ENCODE measurements at places on chromosomes 11 and 22.

DNA sequence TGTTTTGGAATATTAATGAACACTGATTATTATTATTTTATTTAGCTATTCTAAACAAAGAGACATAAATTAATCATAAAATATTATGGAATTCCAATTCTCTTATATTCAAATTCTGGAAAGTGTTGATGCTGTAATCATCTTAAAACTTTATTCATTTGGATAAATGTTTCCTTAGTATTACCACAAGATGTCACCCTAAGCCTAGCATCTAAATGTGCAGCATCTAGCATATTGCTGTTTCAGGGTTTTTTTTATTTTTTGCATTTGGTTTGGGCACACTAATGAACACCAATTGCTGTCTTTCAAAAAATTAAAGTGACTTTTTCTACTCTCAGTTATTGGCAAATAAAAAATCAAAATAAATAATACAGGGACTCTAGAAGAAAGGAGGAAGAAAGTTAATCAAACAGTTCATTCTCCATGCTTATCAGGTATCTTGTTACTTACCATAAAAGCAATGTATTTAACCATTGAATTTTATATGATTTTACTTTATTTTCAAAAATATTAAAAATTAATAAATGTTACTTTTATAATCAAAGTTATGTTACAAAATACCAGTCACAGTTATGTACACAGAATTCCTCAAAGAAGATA lies 31.8 kb downstream of the DLG2 start:
- DNase-seq = no peak

GRCh38 chr11:127679816-127680545 lies 679.4 kb upstream of the KIRREL3 start:
- DNase-seq = no peak

GRCh38 chr22:45329530-45329936 lies 19.8 kb downstream of the FAM118A start:
- no peak for DNase-seq

DNA sequence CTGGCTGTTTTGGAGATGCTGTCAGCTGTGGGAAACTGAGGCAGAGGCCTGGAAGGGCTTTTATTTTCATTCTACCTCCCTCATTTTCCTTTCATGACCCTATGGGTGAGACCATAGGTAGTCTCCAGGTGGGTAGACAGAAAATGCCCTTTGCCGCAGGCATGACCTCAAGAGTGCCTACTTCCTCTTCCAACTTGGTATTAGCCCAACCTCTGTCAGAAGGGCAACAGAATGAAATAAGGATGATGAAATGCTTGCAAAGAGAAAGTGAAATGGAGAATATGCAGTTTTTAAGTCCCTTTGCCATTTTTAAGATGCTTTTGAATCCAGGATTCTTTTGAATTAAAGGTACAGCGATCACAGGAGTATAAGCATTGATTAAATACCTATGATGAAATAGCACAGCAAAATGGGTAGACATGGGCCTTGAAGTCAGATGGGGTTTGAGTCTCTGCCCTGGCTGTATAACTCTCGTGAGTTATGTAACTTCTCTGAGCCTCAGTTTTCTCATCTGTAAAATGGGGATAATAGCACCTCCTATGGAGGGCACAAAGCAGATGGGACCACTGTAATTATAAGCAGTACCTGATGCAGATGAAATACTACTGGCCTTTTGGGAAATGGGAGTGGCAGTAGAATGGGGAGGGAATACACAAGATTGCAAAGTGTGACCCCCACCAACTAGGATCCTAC lies 3.7 kb downstream of the ASPHD2 start:
- DNase-seq = no peak

DNA sequence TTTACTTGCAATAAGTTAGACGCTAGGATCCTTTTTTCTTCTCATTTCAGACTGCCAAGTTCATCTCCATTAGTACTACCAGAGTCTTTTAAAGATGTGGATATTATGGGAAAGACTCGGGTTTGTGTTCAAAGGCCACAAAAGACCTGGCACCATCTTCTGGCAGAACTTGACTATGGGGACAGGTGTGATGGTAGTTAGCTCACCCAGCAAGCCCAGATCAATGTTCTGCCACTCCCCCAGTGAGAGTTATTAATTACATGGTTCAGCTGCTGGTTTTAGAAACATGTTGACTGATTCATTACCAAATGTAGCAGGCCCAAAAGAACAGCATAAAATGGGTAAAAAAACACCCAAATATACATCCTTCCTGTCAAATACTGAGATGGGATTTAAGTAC lies 333.5 kb upstream of the PITPNB start:
- no peak for DNase-seq

GRCh38 chr11:36364551-36365325 lies 68.7 kb downstream of the PRR5L start:
- no peak for DNase-seq

GRCh38 chr11:22115470-22116029 lies 77.3 kb upstream of the ANO5 start:
- no peak for DNase-seq

GRCh38 chr11:97570636-97571035 lies 1180.8 kb downstream of the JRKL start:
- no peak for DNase-seq

DNA sequence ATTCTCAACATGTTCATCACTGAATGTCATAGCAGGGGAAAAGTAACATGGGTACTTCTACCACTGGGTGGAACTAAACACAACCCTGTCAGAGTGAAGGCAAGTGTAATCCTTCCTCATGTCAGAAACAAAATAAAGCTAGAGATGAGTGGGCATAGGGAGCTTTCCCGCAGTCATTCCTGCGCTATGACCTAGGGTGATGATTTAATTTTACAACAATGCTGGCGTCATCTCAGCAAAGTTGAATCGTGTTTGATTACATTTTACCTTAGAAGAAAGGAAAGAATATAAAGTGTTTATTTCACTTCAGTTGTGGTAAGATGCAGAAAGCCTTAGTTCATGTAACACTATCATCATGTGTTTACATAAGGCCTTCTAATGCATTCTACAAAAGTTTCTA lies 355.6 kb downstream of the METTL15 start:
- DNase-seq = no peak

DNA sequence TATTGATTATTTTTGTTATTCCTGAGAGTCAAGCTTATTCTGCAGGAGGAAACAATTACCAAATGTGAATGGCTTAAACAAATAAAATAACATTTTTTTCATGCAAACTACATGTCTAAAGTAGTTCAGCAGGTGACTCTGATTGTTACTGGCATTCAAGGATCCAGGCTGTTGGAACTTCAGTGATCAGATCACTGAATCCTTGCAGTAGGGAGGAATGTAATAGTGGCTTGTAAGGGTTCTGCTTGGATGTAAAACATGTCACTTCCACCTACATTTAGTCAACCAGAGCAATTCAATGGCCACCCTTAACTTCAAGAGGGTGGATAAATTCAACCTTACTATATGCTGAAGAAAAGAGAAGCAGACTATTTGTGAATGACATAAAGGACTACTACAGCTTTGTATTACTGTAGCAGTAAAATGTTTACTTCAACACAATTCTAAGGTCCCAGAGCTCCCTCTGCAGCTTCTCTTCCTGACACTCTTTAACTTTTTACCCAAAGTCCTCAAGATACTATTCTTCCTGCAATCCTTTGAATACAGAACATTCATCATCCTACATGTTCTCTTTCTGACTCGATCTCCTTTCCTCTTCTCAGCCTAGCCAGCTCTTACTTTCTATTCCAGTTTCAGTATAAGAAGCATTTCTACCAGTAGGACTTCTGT lies 284.0 kb downstream of the LRRC4C start:
- no peak for DNase-seq

- peak; percentile 36 for DNase-seq
These were observed at the start of gene NCR3LG1 for GRCh38 chr11:17351510-17352176. Gene NCR3LG1, plus strand, starts transcription at chr11:17351800. Its CDS starts 170 bp downstream, at chr11:17351970.

DNA sequence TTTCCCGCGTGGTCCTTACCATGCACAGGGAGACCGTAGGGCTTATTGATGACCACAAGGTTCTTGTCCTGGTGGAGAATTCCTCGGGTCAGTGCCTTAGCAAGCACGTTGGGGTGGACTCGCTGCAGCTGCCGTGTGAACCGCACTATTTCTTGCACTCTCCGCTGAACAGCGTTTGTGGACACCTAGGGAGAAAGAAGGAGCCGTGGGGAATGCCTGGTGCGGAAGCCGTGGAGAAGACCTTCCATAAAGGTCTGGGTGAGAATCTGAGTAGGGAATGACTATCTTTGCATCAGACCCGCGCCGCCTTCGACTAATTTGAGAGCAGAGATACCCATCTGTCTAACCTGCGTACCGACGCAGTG lies 597 bp downstream of the RPUSD4 start:
- no peak for DNase-seq

- DNase-seq = no peak
These were observed 18.4 kb downstream of the TECTA start for GRCh38 chr11:121119440-121119839.

GRCh38 chr11:59225017-59225416 lies 12.3 kb upstream of the MPEG1 start:
- DNase-seq = no peak

GRCh38 chr11:44621140-44621681 lies 55.7 kb downstream of the CD82 start:
- no peak for DNase-seq

DNA sequence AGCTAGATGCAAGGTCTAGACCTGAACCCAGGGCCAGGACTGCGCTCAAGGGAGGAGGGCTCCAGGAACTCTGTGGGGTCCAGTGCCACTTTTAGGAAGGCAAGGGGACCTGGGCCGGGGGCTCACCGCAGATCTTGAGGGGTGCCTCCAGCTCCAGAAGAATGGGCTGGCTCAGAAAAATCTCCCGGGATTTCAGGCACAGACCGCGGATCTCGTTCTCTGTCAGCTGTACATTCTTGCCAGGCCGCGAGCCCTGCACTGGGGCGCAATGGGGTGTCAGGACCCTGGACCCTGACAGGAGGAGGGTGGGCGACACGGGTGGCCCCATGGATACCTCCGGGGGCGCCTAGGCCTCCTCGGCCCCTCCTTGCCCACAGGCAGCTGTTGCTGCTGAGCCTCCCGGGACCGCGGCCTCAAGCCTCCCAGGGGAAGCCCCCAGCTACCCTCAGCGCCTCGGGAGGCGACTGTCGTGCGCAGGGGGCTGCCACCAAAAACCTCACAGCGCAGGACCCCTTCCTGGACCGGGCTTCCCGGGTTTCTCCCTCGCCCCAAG lies 640 bp downstream of the PPP1CA start:
- DNase-seq = no peak

DNA sequence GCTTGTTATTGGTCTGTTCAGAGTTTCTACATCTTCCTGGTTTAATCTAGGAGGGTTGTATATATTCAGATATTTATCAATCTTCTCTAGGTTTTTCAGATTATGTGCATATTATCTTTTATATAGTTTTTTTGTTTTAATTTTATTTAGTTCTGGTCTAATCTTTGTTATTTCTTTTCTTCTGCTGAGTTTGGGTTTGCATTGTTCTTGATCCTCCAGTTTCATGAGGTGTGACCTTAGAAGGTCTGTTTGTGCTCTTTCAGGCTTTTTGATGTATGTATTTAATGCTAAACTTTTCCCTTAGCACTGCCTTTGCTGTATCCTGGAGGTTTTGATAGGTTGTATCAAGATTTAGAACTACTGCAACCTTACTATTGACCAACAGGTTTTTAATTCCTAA lies 117.7 kb downstream of the VPREB1 start:
- no peak for DNase-seq

DNA sequence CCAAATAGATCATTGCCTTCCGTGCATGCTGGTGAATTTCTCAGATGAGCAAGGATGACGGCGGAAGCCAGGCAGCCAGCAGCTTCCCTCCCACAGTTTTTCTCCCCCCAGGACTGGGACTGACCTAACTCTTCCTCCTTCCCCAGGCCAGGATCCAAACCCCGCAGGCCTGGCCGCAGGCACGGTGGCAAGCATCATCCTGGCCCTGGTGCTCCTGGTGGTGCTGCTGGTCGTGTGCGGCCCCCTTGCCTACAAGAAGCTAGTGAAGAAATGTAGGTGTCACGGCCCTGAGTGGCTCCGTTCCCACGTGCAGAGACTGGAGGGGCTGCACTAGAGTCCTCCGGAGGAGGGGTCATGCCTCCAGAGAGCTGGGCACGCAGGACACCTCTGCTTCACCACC lies 20.5 kb downstream of the CD5 start:
- no peak for DNase-seq

DNA sequence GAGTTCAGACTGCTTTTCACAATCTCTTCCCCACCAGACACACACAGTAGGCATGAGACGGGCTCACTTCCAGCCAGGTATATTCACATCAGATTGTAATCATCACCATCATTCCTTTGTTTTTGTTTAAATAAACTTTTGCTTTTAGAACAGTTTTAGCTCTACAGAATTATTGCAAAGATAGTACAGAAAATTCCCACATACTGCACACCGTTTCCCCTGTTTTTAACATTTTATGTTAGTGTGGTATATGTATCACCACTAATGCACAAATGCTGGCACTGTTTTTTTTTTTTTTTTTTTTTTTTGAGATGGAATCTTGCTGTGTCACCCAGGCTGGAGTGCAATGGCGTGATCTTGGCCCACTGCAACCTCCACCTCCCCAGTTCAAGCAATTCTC lies 83.3 kb upstream of the ANO1 start:
- no peak for DNase-seq

GRCh38 chr11:1076061-1076665 lies 1.5 kb downstream of the MUC2 start:
- no peak for DNase-seq

DNA sequence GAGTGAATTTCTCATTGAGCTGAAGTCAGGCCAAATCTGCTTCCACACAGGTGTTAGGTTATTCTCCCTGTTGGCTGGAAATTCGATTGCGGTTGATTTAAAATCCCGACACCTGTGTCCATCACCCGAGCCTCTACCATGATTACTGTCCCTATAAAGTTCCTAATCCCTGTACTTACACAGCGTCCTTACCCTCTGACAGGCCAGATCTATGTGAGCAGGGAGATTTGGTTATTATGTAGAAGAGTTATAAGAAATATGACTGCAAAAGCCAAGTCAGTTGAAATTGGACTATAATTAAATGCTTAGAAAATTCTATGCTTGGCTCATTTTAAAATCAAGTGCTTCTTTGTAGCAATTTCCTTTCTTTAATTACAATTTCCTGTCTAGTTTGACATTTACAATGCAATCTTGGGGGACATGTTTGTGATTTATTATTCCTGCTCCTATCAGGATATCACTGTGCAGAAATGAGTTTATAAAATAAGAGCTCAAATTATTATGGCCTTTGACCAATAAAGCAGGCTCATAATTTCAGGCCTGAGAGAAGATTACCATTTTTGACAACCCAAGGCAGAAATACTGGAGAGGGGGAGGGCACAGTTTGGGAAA lies 32.5 kb upstream of the LMO1 start:
- DNase-seq = no peak

DNA sequence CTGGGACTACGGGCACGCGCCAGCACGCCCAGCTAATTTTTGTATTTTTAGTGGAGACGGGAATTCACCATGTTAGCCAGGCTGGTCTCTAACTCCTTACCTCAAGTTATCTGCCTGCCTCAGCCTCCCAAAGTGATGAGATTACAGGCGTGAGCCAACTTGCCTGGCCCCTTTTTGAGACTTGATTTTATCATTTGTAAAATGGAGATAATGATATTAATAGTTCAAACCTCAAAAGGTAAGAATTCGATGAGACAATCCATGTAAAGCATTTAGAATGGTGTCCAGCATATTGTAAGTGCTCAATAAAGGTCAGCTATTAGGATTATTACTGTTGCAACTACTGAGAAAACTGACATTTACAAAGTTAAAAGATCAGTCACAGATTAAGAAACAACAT lies 2.7 kb upstream of the BACE1 start:
- DNase-seq = no peak

Data from stimulated activated CD8-positive, alpha-beta memory T cell treated with anti-CD3 and anti-CD28 coated beads, Interleukin-2, amount 100 ng/mL, for 48 hours (primary cell).